ENCODE measurements at places on chromosomes 16 and 17. TPM values are rescaled to one million over a fixed set of nuclear protein-coding genes. Genes with fewer than 3 reads are reported as not detected.

CCDC154 gene
- polyA plus RNA-seq = 4.6 TPM

DNA sequence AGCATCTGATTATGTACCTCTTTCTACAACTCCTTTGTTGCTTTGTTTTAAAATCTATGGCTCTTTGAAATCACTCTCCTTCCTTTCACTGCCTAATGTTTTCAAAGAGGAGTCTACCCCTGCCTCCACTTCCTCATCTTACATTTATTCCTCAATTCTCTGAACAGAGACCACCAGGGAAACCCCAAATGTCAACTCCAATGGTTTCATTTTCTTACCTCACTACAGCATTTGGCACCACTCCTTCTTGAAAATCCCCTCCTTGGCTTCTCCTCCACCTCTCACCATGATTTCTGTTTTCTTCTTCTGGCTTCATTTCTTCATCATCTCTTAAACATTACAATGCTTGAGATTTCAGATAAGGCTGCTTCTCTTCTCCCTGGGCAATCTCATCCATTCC lies 2.4 kb upstream of the PIK3R5 start:
- DNase-seq = no peak

- DNase-seq = no peak
Measured at GRCh38 chr17:37697381-37697780, 47.5 kb downstream of the HNF1B start.

ANKRD40CL gene
- 2.8 TPM for polyA plus RNA-seq

DNA sequence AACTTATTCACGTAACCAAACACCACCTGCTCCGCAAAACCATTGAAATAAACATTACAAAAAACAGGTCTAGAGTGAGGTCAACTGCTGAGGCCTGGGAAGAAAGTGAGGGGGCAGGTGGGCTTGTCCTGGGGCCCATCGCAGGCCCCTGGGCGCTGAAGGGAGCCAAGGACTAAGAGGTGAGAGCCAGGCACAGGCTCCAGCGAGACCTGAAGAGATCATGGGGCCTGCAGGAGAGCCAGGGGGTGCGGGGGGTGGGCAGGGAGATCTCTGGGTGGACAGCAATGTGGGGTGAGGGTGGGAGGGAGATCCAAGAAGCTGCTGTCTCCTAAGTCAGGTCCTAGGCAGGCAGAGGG lies 7.9 kb downstream of the ARHGAP27 start:
- DNase-seq = no peak

DNA sequence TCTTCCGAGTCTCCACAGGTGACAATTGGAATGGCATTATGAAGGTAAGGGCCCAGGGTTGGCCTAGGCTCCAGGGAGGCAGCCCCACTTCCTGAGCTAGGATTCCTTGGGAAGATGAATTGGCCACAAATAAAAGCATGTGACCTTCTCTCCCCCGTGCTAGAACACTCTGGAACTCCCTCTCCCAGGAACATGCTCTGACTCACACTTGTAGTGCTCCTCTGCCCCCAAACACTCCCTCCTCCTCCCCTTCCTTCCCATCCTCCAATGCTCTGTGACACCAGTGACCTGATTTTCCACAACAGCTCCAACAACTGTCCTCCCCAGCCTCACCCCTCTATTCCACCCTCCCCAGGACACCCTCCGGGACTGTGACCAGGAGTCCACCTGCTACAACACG lies 16.4 kb upstream of the ABCC3 start:
- DNase-seq = no peak

COL1A1 gene
- polyA plus RNA-seq = 6,071 TPM

DNA sequence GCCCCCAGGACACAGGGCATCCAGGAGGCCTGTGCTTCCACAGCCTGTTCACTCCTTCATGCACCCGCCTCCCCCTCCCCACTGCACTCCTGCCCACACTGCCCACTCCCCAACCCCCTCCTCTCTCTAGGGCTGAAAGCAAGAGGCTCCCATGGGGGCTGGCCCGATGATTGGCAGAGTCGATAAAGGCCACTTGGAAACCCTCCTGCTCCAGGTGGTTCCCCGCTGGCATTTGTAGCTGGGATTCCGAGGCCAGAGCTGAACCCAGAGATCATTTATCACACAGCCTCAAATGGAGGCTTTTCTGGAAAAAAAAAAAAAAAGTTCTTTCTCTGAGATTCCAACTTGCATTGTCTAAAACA lies 74.1 kb downstream of the SREBF1 start:
- no peak for DNase-seq

DNA sequence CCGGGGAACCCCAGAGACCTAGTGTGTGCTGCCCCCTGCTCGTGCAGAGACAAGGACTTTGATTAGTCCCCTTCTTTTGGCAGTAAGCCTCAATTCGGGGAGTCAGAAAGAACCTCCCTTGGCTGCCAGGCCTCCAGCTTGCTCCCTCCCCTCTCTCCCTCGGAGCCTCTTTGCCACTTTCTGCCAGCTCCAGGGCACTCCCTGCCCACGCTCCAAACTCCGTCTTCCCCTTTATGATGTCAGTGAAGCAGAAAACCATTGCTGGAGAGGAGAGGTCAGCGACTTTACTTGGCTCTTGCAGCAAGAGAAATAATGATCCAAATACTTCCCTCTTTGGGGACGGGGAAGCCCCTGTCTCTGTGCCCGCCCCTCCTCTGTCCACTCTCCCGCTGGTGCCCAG lies 28.1 kb downstream of the TTYH2 start:
- DNase-seq = no peak

DNA sequence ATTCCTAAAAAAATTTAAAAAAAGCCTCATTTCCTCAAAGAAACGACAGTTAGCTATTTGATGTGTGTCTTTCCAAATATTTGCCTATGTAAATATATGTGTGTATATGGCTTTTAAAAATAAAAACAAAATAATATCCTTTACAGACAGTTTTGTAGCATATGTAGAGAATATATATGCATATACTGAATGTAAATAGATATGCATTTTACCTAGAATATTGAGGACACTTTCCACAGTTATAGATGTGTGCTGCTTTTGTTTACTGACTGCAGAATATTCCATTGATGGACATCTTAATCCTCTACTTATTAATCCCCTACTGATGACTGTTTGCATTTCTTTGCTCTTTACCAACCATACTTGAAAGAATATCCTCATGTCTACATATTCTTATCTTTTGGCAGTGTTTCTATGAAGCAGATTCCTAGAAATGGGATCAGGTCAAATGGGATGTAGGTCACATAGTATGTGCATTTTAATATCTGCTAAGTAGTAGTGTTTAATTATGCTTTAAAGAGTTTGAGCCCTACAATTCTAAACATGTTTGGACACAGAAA lies 3.3 kb downstream of the CCL3L1 start:
- no peak for DNase-seq

DNA sequence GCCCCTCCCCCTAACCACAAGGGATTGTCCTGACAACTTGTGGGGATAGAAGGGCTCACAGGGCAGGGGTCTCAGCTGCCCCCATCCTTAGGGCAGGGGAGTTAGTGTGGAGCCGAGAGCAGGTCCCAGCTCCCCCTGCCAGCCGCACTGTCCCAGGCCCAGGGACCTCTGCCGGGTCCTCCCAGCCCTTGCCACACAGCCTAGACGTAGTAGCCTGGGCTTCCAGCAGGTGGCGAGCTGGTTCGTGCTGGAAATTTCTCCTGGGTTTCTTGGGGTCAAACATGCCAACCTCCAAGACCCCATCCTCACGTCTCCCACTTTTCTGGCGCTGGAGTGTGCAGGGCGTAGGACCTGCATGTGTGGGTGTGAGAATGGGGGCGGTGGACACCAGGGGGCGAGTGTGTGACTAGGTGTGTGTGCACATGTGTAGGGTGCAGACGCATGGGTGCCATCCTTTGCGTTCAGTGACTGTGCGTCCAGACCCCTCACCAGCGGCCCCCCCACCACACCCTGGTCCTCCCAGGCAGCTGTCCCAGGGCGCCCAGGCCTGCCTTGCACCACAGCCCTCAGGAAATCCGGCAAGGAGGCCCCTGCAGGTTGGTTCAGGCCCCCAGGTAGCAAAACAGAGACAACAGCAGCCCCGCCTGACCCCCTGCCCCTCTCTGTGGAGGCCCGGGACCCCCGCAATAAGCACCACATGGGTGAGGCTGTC lies 29.5 kb downstream of the SBK1 start:
- peak; percentile 46 for DNase-seq

- DNase-seq = no peak
Measured at GRCh38 chr16:1785846-1786170, 3.0 kb downstream of the NUBP2 start.

- DNase-seq = no peak
Measured at GRCh38 chr16:82793528-82794245, 166.9 kb downstream of the CDH13 start.

DNA sequence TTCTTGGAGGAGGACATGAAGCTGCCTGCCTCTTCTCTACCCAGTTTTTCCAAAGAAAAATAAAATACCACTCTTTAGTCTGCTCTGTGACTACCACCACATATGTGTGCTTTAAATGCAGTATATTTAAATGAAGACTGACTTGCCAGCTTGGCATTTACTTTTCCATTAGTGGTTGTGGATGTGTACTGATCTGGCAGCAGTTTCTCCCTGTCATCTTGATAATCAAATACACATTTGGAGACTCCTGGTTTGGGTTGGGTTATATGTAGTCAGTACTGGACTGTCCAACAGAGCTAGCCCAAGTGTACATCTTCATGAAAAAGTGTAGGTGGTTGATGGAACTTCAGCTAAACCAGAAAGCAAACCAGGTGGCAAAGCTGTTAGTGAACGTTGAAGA lies 19.9 kb downstream of the COX10 start:
- no peak for DNase-seq

MYH11 gene
- 3.8 TPM for polyA plus RNA-seq

- DNase-seq = no peak
Measured at GRCh38 chr16:85619101-85619891, 6.2 kb downstream of the GSE1 start.

DNA sequence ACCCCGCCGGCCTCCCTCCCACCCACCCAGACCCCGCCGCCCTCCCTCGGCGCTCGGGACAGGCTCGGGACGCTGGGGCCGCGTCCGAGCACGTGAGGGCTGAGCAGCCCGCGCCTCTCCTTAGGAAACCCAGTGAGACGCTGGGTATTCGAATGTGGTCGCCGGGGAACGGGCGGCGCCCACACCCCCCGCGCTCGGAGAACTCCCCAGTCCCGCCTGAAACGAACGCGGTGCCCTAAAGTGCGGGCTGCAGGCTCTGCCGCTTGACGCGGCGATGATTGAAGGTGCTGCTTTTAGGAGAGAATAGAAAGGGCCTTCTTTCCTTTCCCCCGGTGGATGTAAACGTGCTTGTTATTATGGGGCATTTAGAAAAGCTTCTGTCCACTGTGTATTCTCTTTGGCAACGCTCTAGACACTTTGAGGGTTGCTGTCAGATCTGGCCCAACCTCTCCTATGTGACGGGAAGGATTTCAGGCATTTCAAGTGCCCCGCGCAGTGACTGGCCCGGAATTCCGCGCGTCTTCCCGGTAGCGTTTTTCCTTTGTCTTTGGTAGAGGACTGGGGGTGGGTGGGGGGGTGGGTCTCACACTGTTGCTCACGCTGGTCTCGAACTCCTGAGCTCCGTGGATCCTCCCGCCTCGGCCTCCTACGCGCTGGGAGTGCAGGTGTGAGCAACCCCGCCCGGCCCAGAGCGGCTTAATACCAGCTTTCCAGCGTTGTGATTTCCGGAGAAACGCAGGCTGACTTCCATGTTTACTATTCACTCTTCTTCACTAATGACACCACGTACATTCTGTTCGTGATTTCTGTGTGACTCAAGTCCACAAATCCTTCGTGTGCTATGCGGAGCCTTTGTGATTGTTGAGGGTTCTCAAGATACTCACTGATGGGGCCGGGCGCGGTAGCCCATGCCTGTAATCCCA lies 21.8 kb upstream of the FOXK2 start:
- DNase-seq = peak; percentile 35

ABCA10 gene
- polyA plus RNA-seq = not detected

SAT2 gene
- polyA plus RNA-seq = 128 TPM

ANKFN1 gene
- polyA plus RNA-seq = 1.2 TPM

GRCh38 chr17:42937712-42938596 lies 26.3 kb downstream of the AARSD1 start:
- peak; percentile 74 for DNase-seq

PTX4 gene
- polyA plus RNA-seq = not detected

CTRB2 gene
- not detected for polyA plus RNA-seq

PRRT2 gene
- polyA plus RNA-seq = 23.9 TPM

DNA sequence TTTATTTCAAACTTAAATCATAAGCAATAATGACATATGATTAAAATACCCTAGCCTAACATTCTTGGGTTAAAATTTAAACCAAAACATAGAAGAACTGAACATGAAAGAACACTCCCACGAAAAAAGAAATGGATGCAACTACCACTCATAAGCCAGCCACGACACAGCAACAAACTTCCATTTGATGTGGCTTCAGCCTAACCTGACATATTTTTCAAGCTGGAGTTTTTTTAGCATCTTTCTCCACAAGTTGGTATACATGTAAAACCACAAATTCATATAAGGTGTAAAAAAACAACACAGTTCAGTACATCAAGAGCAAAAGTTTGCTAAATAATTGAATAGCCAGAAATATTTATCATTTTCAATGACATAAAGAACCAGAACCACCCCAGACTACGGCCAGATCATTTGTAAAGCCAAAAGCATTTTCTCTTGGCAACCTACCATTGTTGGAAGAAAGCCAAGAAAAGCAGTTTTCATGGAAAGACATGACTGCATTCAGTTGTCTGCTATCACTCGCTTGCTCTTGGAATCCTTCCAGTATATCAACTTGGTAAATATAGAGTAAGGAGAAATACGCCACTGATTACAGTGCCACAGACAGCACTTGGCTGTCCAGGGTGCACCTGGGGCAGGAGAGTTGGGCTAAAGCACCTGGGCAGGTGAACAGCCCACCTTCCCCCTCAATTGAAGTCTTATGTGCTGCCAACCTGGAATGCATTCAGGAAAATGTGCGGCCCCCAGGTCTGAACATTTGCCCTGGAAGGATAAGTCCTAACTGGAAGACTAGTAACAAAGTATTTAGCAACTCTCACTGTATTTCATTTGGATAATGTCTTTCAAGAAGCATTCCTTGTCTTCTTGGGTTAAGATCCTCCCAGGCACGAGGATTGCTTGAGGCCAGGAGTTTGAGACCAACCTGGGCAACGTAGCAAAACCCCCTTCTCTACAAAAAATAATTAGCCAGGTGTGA lies 60.5 kb downstream of the CREBBP start:
- peak; percentile 71 for DNase-seq

GRCh38 chr17:6276711-6277110 lies 158.2 kb downstream of the AIPL1 start:
- no peak for DNase-seq

SCARF1 gene
- 1.0 TPM for polyA plus RNA-seq

DNA sequence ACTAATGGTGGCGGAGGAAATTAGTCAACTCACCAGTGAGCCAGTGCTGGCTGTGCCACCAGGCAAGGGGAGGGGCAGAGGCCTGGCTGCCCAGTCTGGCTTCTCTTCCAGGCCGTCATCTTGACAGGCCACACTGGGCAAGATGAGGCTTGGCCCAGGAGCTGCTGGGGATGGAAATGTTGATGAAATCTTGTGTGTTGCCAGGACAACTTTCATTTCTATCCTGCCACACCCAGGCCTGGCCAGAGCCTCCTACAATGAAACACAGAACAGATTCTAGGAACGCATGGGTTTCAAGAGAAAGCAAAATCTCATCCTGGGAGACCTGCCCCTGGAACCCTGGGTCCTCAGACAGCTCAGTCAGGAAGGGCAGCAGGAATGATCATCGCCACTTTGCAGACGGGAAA lies 9.3 kb downstream of the HEXIM2 start:
- DNase-seq = peak; percentile 78

TNFSF12 gene
- 8.0 TPM for polyA plus RNA-seq

- peak; percentile 44 for DNase-seq
Measured at GRCh38 chr17:10197721-10198508, 491 bp downstream of the GAS7 start.
